ENCODE measurements at places on chromosomes 6 and 20.

DNA sequence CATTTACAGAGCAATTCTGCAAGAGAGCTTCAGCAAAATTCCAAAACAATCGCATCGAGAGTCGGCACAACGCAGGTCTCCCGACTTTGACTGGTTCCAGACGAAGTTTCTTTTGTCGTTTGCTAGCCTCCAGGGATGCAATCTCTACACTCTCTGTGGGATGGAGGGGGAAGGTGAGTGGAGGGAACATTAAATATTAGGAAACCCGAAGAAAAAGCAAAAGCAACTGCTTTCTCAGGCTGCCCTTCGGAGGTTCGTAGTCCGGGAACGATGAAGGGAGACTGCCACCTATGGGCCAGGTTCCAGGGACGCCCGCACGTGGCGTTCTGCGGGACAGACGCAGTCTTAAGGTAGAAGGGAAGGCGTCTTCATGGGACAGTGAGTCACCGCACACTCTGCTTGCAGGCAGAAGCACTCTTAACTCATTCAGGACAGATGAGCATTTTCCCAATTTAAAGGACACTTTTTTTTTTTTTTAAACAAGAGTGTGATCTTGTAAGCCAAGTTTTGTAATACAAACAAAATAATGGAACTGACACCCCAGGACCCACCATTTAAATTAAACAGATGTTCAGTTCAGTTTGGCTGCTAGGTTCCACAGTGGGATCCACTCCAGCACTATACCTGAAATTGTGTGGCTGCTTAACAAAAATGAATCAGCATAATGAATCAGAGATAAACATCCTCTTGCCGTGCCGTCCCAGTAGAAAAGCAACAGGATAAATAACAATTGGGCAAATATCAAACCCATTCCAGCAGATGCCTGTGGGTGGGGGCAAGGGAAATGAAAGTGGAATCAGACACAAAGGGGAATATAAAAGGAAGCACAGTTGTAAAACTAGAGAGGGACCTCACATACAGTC lies 65.8 kb upstream of the ARMC2 start:
- peak; percentile 70 for DNase-seq

DNA sequence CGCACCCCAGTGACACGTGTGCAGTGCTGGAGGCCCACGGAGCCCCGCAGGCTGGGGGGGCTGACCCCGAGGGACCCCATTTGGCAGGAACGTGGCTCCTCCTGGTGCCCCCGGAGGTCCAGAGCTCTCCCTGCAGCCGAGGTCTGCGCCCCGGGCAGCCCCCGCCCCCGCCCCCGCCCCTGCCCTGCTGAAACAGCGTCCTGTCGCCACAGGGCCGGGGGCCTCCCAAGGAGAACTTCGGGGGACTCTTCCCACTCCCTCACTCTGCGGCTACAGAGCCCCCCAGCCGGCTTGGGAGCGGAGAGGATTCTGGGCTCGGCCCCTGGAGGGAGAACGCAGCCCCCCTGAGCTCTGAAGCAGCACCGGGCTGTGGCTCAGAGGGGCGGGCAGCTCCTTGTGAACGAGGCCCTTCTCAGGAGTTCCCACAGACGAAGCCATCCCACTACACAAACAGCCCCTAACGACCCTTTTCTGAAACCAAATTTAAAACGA lies 115.2 kb downstream of the DLL1 start:
- DNase-seq = no peak

- DNase-seq = no peak
These were observed 100.5 kb downstream of the LMBRD1 start for GRCh38 chr6:69696273-69696672.

DNA sequence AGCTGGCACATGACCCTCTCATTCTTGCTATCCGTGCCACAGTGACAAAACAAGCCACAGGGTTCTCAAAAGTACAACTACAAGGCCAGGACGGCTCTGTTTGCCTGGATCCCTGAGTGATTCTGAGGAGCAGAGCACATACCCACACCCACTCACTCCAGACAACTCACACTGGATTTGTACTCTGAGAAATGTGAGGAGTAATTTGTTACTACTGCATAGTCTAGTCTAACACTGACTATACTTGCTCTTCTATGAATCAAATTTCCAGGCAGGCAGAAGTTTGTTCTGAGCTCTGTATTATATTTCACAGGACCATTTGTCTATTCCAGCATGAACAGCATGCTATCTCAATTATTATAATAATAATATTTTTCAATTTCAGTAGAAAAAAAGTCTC lies 26.7 kb upstream of the SPTLC3 start:
- DNase-seq = no peak

GRCh38 chr6:82040405-82041221 lies 206.9 kb downstream of the IBTK start:
- no peak for DNase-seq

- DNase-seq = no peak
These were observed 175.7 kb downstream of the VEGFA start for GRCh38 chr6:43945768-43946080.

- no peak for DNase-seq
These were observed 150.1 kb downstream of the HAO1 start for GRCh38 chr20:7790189-7790588.

DNA sequence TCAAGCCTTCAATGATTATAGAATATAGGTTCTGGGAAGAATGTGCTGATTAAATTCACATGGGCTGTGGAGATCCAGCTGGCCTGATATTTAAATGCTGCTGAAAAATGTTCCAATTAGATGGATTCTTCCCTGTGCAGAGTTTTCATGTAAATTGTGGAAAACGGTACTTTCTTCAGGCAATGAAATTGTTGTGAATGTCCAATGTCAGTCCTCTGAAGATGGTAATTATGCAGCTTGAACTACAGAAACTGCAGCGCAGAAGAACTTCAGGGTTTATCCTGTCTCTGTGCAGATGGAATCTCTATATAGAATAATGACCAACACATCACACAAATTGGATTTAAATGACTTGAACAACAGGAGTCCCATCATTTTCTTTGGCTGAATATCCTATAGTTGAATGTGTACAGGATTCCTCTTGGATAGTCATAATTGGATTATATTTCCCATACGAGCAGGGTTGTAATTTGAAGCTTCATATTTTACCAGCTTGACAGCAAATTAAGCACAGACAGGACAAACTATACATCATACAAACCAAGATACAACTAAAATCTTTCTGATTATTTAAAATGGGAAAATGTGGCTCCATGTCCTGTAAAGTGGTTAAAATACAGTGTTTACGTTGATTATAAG lies 82.3 kb downstream of the CAP2 start:
- DNase-seq = no peak

DNA sequence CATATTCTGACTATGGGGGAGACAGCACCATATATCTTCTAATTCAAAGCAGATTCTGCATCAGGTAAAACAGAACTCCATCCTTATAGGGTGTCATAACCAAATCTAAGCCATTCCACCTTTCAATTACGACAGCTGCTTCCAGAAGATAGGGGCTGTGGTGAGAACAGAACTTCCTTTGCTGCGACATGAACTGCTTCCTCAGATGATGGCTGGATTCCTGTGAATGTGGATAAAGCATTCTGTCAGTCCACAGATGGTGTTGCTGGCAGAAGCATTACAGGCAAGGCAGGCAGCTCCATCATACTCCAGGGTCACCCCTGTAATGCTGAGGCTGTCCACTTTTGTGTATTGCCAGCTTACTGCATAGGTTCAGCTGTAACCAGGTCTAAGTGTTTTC lies 172.1 kb upstream of the PROKR2 start:
- no peak for DNase-seq

DNA sequence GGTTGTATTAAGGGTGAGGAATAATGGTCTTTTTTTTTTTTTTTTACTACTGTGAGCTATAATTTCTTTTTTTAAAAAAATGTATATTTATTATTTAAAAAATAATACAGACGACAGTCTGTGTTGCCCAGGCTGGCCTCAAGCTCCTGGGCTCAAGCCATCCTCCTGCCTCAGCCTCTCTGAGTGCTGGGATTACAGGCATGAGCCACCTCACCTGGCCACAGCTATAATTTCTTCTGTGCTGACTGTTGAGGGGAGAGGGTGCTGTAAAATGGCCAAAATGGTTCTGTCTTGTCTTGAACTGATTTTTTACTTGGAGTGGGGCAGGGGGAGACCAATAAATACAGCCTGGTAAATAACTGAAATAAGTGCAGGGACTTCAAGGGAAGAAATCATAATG lies 3.6 kb downstream of the SRSF3 start:
- no peak for DNase-seq
